ENCODE measurements at places on chromosomes 2 and 18.

- DNase-seq = no peak
Measured at GRCh38 chr18:69402533-69402989, 1.9 kb downstream of the DOK6 start.

DNA sequence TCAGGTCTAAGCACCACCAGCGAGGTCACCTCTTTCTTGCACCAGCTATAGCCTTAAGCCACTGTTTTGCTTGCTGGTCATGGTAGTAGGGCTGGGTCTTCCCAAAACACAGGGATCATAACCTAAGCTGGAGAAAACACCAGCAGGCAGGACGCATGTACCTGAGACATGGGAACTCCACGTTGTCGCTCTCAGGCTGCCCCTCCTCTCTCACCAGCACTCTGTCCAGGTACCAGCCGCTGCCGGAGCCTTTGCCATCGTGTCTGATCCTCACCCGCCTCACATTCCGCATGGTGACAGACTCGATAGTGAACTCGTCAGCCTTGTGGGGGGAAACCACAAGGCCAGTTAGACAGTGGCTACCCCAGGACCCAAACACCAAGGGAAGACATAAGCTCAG, 79.5 kb downstream of the LOXHD1 start:
- no peak for DNase-seq

DNA sequence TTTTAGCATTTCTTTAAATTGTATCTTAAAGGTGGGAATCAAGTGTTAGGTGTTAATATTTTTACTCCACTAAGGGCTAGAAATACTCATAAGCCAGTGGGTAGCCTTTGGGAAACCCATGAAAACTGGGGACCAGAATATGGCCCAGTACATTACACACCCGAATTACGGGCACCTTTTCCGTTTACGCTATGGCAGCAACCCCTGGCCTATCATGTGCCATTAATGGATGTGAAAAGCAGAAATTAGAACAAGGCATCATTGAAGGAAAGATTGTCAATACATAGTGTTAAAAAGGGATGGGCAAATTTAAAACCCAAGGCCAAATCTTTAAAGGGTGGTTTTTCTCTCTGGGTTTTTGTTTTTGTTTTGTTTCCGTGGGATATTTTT, 781 bp downstream of the FARP2 start:
- DNase-seq = no peak

- DNase-seq = no peak
Measured at GRCh38 chr2:33226546-33226945, 249.9 kb upstream of the RASGRP3 start.

DNA sequence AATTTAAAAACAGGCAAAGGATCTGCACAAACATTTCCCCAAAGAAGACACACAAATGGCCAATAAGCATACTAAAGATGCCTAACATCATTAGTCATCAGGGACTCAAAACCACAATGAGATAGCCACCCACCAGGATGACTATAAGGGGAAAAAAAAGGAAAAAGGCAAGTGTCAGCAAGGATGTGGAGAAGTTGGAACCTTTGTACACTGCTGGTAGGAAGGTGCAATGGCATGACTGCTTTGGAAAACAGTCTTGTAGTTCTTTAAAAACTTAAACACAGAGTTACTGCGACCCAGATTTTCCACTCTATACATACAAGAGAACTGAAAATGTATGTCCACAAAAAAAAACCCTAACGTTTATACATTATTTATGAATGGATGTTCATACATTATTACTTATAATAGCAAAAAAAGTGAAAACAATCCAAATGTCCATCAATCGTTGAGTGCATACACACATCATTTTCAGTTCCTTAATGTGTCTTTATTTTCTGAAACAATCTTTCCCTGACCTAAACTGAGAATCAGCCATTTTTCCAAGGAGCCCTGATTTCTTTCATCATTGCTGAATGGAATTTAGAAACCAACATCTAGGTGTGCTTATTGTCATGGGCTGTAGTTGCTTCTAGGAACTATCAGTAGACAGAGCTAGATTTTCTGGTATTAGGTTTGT, 64.7 kb upstream of the TLK1 start:
- no peak for DNase-seq

Data from stimulated activated CD8-positive, alpha-beta memory T cell treated with anti-CD3 and anti-CD28 coated beads, Interleukin-4, amount 100 ng/mL, for 48 hours (primary cell).